Fibroblast of skin of right quadriceps (primary cell): ENCODE measurements at places on chromosomes 7 and 10.
A peak's percentile ranks its signal among the peaks of the same experiment; 100 is the strongest.

GRCh38 chr7:18829858-18830285 lies 287.6 kb downstream of the TWIST1 start:
- DNase-seq = peak; percentile 76

GRCh38 chr10:98302741-98303365 lies 34.9 kb upstream of the LOXL4 start:
- no peak for DNase-seq

DNA sequence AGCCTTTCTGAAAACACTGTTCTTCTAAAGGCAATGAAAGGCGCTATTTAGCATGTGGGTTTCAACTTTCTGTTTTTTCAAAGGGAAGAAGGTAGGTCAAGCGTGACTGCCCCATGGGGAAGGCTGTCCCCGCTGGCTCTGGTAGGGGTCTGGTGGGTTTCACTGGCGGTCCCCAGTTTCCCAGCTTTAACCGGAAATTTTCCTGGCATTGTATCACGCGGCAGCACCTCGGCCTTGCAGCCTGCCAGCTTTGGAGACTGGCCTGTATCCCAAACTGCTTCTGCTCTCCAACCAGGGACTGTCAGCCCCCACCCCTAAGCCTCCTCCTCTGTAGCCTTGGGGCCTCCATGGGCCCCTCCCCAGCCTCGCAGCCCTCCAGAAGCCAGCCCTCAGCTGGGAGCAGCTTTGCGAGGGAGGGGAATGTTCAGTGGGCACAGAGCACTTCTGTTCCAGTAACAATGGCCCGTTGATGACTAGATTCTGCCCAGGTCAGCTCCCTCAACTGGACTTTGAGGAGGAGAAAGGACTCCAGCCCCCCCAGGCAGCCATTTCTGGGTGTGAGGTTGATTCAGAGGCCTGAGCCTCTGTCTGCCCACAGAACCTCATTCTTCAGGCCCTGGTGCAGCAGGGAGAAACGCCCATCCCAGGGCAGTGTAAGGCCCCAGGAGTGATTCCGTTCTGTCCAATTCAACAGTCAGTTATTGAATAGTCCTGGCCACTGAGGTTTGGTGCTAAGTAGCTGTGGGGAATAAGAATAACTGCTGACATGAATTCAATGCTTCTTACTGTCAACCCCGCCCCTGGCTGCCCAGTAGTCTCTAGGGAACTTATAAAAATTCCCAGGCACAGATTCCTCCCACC lies 17.1 kb downstream of the CHST3 start:
- DNase-seq = no peak

DNA sequence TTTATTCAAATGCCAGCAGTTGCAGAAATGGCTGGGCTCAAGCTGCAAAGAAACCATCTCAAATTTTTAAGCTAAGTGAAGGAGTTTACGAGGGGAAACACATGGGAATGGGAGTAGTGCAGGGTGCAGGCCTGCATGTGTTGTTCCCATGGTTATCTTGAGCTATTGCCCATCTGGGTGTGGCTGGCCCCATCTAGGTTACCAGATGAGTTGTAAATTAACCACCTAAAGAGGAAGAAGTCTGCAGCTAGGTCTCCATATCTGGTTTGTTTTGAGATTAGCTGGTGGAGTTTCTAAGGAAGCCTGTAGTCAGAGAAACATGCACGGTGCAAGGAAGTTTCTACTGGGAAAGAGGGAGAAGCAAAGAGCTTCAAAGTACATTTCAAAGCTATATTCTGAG lies 23.3 kb upstream of the STEAP2 start:
- no peak for DNase-seq

- no peak for DNase-seq
Observed at GRCh38 chr7:30930621-30931020, 19.0 kb downstream of the AQP1 start.

DNA sequence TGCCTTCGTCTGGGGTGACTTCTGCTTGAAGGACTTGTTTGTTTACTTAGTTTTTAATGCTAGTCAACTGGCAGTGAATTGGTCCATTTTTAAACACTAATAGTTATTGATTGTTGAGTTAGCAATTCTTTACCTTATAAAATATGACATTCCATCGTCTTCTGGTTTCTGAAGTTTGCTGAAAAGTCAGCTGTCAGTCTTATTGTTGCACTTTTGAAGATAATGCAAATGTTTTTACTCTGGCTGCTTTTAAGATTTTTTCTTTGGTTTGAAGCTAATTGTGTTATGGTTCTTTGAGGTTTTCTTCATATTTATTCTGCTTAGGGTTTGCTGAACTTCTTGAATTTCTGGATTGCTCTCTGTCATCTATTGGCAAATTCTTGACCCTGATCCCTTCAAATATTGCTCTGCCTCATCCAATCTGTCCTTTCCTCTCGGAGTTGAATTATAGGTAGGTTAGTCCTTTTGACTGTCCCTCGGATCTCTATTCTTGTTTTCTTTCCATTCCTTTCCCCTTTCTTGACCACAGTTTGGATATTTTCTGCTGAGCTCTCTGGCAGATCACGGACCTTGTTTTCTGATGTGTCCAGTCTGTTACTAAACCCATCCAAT lies 24.2 kb downstream of the MGMT start:
- DNase-seq = no peak

GRCh38 chr7:109890622-109891021 lies 1200.3 kb upstream of the LRRN3 start:
- no peak for DNase-seq
